ENCODE measurements at places on chromosomes 5 and 9.

DNA sequence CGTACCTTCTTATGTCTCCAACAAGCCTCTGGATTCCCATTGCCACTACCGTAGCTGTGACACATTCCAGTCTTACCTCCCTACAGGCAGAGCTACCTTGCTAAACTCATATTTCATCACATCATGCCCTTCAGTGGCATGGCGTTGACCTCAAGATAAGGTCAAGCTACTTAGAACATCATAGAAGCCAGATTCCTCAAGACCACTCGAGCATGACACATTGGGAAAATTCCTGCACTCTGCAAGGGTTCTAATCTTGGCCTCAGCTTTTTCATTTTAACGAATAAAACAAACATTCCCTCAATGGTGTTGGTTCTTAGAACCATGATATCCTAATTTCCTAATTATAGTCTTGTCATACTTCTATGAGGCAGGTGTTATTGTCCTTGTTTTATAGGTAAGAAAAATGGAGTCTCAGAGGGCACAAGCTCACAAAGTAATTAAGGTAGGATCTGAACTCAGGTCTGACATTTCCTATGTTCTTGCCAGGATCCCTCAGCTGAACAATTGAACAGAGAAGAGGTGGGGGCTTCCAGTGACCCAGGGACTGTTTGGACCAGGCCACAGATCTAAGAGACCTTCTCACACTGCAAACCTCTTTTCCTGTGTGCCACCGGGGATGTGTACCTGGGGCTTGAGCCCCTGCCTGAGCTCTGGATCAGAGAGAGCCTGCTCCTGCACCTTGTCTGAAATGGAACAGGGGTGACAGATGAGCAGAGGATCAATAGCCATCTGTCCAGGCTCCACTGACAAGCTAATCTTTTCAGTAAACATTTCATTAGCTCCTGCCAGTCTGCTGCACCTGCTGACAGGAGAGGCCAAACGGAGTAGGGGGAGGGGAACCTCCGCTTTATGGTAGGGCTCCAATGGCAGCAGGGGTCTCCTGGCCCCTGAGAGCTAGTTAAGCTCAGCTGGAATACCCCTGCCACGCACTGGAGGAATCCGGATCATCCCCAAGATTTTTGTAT, 49.3 kb downstream of the ALG2 start:
- DNase-seq = no peak

DNA sequence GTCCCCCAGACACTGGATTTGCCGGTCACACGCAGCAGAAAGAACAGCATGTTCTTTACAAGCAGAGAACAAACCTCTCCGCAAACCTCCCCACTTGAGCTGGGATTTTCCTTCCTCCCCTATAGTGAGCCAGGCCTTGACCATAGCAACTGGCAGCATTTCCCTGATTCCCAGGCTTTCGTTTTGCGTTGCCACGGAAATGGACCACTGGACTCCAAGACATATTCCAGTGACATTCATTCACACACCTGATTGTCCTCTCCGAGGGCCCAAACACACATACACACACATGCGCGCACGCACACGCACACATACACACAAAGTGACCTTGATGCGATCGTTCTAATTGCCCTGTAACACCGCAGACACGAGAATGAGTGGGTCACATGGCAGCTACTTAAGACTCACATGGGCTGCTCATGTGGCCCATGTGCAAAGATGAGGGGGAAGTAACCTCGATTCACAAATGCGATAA, 80.9 kb upstream of the CPEB4 start:
- DNase-seq = no peak

DNA sequence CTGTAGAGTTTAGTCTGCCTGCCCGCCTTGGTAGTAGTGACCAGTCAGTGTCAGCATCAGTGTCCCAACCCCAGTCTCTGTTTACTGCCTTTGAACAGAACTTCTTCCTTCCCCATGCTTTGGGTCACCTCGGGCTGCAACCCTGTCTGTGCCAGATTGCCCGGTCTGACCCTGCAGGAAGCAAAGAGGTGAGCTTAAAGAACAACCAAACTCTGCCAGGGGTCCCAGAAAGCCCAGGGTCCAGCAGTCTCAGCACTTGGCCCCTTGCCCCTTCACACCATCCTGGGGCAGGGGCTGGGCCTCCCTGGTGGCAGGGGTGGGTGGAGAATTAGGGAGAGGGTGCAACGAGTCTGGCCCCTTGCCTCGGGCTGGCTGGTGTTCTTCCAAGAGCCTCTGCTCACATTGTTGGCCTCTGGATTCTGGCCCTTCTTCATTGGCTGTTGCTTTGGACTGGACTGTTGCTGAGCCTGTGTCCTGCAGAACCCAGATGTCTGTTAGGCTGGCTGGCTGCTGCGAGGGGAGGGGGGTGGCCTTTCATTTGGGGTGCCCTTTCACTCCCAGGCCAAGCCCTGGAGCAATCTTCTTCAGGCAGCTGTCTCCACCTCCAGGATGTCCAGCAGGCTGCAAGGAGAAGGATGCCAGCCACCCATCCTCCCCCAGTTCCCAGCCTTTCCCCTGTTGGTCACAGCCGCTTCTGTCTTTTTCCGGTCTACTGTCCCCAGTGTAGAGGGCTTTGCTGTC, 51.2 kb downstream of the SAR1B start:
- DNase-seq = no peak

DNA sequence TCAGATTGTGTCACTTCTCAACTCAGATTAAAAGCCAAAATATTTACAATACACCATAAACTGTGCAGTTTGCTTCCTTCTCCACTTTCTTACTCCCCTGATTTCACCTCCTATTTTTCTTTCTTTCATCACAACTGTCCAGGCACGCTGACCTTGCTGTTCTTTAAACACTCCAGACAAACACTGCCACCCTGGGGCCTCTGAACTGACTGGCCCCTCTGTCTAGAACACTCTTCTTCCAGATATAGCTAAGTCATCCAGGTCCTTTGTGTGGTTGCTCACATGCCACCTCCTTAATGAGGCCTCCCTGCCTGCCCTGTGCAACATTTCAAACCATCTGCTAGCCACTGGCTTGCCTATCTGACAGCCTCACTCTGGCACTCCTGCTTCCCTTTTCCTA, 46.6 kb downstream of the ATG10 start:
- DNase-seq = no peak

GRCh38 chr5:178432421-178433272, 157.5 kb downstream of the COL23A1 start:
- DNase-seq = no peak

DNA sequence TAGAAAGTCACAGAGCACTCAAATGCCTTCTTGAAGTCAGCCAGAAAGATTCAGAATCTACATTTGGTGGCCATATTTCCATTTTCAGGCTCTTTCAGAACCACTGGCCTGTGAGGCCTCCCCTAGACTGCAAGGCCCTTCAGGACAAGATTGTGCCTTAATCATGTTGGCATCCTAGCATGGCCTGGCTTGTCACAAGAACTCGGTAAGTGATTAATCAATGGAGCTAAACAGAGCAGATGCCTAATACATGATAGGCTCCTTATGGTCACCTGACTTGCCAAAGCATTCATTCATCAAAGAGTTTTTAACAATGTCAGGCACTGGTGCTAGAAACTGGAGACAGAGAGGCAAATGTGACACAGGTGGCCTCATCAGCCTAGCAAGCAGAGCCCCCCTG, 70.3 kb downstream of the PGM5 start:
- DNase-seq = no peak

DNA sequence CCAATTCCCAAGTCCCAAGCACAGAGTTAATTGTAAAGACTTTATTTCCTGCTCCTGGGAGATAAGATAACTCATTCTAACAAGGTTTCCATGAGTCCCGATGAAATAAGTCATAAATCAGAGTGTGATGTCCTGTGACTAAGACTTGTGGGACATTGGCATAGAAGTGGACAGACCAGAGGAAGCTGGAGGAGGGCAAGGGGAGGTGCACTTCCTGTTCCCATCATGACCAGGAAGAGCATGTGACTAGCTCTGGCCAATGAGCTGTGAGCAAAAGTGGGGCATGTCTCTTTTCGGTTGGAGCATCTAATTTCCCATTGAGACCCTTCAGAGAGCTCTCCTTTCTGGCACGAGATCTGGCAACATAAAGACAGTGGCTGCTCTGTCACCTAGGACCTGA, 100.4 kb downstream of the ZNF354C start:
- DNase-seq = no peak

DNA sequence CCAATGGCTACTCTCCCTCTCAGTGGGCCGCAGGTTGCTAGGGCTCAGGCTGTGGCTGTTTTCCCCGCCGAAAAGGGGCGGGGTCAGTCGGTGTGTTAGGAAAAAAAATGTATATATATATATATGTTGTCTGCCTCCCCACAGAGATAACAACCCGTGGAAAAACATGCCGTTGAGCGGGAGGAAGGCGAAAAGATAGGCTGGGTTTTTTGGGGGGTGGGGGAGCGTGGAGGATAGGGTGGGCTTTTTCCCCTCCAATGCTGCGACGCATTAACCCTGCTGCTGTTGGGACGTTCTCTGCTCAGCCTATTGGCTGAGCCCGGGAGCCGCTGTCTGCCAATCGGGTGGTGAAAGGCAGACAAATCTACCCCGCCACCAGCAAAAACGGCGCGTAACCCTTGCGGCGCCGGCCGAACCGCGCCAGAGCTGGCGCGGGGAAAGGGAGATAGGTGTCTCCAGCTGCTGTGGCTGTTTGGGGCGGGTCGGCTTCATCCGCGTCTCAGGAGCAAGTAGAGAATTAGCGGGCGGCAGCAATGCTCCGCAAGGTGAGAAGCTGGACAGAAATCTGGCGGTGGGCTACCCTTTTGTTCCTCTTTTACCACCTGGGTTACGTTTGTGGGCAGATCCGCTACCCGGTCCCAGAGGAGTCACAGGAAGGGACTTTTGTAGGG, at the start of gene PCDHGC4:
Gene PCDHGC4, plus strand, starts transcription at position 390 of the 671 bp plus-strand sequence. Its CDS starts 144 bp downstream, at position 534.
- no peak for DNase-seq

GRCh38 chr5:94847726-94848125, 229.3 kb downstream of the SLF1 start:
- DNase-seq = no peak

DNA sequence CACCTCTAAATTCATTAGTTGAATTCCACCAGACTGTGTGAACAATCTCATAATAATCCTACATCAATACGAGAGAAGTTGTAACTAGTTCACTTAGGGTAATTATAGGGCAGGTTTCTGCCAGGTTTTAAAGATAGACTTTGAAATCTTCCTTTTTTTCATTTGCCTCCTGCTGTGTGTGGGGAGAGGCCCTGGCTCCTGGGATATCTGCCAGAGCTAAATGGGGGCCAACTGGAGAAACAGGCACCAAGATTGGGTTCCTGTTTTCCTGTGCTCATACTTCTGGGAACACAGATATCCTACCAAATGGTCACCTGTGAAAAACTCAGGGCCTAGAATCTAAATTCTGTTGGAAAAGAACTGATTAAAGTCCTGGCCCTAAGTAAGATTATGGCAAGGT, 42.3 kb downstream of the SH3RF2 start:
- no peak for DNase-seq

- DNase-seq = no peak
Observed at GRCh38 chr5:28766565-28767158, 1728.3 kb upstream of the CDH9 start.

DNA sequence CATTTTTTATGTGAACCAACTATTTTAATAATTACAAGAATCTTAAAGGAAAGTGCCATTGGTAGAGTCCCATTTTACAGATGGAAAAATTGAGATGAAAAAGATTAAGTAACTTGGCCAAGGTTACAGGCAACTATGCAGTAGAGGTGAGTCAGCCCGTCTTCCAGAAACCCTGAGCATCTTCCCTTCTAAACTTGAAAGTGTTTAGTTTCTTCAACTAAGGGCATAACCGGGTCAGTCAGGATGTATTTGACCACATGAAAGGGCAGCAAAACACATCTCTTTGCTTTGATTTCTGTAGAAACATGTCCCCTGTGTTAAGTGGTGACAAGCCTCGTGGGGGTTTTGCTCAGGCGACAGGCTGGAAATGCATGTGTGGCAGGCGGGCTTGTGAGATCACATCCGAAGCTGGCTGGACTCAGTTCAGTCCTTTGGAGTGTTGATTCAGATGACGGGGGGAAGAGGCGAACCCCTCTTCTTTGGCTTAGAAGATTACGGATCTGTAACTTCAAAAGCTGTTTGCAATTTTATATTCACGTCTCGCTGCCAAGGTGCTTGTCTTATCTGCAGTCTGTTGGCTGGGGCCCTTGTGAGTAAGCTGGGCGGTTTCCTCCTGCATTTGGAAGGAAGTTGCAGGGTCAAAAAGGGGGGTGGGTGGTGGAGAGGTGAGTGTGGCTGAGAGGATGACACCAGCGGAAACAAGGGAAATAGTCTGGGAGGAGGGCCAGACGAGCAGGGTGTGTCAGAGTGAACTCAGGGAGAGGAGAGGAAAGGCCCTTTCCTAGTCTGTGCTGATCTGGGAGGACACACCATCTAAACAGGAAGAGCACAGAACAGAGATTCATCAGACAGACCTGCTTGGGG, 78.9 kb upstream of the RPS23 start:
- peak; percentile 64 for DNase-seq

DNA sequence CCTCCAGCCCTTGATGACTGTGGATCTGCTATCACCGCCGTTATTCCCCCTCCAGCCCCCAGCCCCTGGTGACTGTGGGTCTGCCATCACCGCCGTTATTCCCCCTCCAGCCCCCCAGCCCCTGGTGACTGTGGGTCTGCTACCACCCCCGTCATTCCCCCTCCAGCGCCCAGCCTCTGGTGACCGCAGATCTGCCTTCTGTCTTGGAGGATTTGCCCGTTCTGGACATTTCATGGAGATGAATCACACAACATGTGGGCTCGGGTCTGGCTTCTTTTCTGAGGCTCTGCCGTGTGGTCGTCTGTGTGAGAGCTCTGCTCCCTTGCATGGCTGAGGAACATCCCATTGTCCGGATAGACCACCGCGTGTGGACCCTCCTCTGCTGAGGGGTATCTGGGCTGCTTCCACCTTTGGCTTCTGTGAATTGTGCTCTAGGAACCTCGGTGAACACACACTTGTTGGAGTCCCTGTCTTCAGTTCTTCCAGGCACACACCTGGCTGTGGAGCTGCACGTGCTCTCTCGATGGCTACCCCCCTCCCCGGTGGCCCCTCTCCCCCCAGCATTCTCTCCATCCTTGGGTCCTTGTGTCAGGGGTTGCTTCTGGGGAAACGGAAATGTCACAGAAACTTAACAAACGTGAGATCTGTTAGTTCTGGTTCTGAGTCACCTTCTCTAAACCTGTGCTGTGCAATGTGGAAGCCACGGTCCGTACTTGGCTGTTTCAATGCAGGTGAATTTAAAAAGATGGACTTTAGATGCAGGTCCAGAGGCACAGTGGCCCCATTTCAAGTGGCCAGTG, 105.3 kb upstream of the COL5A1 start:
- no peak for DNase-seq

- no peak for DNase-seq
Observed at GRCh38 chr9:70574151-70574837, 159.8 kb upstream of the KLF9 start.

GRCh38 chr9:106110483-106110882, 416.1 kb downstream of the TMEM38B start:
- no peak for DNase-seq

- DNase-seq = no peak
Observed at GRCh38 chr5:154972476-154973080, 31.7 kb downstream of the MRPL22 start.

DNA sequence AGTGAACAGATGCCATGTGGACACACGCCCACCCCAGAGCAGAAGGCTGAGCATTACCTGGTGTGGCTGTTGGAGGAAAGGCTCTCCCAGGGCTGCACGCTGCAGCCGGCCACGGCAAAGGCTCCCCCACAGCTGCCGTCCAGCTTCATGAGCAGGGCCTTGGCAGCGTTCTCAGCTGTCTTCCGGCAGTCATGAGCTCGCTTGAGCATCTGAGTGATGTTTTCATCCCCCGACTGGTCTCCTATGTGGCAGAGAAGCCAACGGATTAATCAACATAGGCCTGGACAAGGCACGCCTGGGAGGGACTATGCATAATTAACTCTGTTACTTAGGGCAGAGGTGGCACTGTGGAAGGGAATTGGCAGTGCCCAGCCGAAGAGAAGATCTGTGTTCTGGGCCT, 87.3 kb downstream of the DCP2 start:
- no peak for DNase-seq

- DNase-seq = no peak
Observed at GRCh38 chr9:105205787-105206495, 38.5 kb upstream of the SLC44A1 start.
